ENCODE measurements at places on chromosomes 6 and 20.

DNA sequence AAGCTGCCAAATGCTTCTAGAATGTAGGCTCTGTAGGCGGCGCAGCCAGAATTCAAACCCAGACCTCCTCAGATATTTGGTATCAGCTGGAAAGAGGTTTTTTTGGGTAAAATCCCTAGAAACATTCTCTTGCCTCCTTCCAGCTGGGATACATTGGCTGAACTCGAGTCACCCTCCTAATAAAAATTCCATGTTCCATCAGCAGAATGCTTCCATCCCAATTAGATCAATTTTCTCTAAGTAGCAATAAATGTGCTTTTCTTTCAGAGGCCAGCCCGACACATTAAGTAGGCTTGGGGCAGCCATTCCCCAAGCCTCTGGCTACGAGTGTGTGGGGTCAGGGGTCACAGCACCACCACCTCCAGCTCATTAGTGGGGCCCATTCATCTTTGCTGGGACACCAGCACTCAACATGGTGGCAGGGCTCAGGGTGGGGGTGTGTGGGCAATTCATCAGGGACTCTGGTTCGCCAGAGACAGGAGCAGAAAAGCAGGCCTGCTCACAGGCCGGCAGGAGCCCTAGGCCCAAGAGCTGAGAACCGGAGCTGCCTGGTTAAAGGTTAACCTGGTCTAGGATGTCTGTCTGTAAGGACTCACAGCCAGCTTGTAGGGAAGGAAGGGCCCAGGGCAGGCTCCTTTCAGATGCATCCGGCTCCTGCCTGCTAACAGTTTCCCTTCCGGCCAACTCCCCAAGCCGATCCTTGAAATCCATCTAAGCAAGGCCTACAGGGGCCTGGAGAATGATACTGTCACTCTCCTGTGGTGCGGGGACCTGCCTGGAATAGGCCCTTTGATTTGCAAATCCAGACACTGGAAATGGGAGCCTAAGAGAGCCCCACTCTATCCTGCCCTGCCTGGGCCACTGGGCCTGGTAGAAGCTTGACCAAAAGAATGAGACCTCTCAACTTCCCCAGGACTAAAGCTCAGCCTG is 159.1 kb upstream of the TOP1 start:
- DNase-seq = no peak

- DNase-seq = no peak
These were observed 10.8 kb downstream of the STX16 start for GRCh38 chr20:58661598-58662473.

DNA sequence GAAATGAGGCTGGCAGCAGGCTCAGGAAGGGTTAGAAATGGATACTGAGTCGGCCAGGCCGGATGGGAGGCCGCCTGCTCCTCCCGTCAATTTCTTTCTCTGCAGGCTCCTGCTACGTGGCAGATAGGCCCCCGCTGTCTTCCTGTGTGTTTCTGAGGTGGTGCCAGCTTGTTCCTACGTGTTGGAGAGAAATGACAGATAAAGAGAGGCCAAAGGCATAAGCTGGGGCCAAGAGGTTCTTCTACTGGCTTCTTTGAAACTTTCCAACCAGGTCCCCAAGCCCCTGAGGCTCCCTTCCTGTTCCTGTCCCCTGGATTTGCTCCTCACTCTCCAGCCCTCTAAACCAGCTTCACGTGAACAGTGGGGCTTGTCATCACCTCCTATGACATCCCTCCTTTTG is 76.8 kb downstream of the TCP11 start:
- no peak for DNase-seq

DNA sequence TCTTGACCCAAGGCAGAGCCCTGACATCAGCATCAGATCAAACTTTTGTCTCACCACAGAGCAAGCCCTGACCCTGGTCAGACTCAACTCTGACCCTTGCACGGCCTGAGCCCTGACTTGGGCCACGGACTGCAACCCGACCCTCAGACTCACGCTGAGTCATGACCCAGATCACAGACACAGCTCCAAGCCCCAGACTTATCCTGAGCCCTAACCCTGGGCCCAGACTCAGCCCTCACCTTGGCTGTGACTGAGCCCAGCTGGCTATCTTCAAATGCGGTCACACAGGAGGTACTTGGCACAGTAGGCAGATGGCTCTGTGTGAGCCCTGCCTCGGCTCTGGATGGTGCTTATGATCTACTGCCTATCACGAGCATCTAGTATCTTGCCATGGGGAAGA is 602.3 kb downstream of the PTPRT start:
- no peak for DNase-seq

GRCh38 chr6:87071683-87072082 is 23.2 kb downstream of the CGA start:
- no peak for DNase-seq

GRCh38 chr6:79797912-79798311 is 149.4 kb downstream of the ELOVL4 start:
- no peak for DNase-seq

- no peak for DNase-seq
These were observed 30.6 kb upstream of the HLA-DQB1 start for GRCh38 chr6:32697031-32697430.

GRCh38 chr6:109092074-109092473 is 2.6 kb downstream of the SESN1 start:
- no peak for DNase-seq

DNA sequence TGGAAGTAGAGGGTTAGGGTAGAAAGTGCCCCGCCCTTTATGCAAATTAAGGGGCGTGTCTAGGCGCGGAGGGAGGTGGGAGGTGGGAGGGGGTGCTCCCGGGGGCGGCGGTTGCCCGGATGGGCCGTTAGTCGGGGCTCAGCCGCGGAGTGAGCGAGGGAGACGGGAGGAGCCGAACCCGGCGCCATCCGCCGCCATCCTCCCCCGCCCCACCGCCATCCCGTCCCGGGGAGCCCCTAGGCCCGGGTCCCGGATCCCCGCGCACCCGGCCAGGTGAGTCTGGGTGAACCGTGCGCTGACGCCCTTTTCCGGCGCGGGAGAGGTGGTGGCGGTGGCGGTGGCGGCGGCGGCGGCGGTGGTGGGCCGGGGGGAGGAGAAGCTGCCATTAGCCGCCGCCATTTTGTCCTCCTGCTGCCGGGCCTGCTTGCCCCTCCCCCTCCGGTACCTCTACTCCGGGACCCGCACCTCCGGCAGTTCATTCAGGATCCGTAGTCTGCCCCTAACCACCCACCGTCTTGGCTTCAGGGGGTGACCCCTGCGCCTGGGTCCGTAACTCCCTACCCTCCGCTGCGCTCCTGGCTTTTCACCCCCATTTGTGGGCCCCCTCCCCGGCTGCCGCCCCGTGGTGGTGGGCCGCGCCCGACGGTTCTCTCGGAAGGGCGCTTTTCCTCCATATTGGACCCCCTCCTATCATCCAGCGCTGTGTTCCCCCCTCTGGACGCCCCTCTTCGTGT is at the start of gene PRRC2A:
Gene PRRC2A, plus strand, starts transcription at position 130 of the 734 bp plus-strand sequence. CDS start 2,075 bp downstream, outside the sequence.
- no peak for DNase-seq

DNA sequence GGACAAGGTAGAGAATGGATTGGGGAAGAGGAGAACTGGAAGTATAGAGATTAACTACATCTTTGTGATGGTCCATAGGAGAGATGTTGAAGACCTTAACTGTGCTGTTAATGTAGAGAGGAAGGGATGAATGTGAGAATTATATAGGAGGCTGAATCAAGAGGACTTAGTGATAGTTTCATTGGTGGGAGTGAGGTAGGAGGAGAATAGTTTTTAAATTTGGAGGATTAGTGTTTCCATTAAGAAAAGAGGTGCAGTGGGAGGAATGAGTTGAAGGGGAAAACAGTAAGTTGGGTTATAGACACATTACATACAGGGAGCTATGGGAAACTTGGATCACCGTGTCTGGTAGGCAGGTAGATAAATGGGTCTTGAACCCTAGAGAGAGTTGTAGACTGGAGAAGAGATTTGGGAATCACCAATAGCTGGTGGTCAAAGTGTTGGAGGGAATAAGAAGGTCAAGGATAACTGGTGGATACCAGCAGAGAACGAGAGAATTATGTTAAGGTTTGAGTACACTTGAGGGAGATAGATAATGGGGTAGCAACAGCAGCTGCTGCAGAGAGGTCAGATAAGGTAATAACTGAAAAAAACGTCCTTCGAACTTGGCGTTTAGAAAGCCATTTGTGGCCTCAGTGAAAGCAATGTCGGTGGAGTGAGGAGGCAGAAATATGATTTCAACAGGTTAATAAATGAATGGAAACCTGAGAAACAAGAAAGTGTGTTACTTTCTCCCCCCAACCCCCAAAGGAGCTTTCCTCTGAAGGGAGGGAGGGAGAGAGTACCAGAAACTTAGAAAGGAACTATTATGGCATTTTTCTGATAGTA is 3.1 kb downstream of the C6orf89 start:
- DNase-seq = no peak

- DNase-seq = no peak
These were observed 1.7 kb upstream of the NHSL1 start for GRCh38 chr6:138500867-138501446.

DNA sequence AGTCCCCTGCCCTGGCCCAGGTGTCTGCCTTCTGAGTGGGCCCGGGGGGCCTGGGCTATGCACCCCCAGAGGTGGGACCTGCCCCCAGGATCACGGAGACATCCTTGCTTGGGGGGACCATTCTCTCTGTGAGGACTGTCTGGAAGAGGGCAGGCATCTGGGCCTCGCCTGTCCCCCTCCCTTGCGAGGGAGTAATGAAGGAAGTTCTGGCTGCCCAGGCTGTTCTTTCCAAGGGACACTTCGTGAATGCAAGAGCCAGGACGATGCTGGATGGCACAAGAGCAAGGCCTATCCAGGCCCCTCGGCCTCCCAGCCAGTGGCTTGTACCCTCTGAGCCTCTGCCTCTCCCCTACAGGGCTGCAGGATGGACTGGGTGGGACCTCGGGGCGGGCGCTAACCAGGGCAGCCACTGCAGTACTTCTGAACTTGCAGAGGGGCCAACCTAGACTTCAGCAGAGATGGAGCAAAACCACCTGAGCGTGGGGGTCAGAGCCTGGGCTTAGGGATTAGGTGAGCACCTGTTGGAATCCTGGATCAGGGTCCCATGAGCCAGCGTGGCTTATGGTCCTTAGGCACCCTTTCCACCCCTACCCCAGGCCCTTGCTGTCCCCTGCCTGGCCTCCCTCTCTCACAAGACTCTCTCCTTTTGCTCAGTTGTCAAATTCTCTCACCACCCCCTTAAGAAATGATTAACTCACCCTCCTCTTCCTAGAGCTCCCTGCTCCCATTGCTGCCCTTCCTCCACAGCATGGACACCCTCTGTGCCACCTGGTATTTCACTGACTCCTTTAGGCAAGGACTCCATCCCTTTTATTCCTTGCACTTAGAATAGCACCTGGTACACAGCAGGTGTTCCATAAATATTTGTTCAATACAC is 53.2 kb downstream of the CTCFL start:
- no peak for DNase-seq

DNA sequence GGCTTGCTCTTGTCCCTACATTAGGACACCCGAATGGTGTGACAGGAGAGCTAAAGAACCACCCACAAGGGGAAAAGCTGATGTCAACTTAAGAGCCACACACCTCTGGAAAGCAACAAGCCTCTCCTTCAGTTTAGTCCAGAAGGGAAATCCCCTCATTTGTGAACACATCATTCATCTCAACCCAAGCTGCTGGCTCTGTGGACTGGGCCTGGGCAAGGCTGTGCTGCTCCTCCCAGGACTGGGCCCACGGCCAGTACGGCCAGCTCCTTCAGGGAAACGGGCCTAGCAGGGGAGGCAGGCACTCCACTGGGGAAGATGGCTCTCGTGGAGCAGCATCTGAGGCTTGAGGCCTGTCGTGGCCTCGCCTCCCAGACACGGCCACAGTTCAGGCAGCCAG is 12.8 kb upstream of the SLC4A11 start:
- DNase-seq = no peak

DNA sequence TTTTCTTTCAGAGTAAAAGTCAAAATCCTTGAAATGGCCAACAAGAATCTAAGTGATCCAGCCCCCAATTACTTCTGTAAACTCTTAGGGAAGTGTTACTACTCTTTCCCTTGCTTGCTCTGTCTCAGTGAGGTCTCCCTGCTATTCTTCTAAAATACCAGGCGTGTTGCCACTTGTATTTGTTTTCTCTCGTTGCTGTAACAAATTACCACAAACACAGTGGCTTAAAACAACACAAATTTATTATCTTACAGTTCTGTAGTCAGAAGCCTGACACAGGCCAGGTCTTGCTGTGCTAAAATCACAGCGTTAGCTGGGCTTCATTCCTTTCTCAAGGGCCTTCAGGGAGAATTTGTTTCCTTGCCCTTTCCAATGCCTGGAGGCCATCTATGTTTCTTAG is 59.9 kb downstream of the HECA start:
- DNase-seq = no peak
